ENCODE measurements at places on chromosomes 16 and 17.

GRCh38 chr16:73040136-73040535 is 7.8 kb downstream of the ZFHX3 start:
- no peak for DNase-seq

DNA sequence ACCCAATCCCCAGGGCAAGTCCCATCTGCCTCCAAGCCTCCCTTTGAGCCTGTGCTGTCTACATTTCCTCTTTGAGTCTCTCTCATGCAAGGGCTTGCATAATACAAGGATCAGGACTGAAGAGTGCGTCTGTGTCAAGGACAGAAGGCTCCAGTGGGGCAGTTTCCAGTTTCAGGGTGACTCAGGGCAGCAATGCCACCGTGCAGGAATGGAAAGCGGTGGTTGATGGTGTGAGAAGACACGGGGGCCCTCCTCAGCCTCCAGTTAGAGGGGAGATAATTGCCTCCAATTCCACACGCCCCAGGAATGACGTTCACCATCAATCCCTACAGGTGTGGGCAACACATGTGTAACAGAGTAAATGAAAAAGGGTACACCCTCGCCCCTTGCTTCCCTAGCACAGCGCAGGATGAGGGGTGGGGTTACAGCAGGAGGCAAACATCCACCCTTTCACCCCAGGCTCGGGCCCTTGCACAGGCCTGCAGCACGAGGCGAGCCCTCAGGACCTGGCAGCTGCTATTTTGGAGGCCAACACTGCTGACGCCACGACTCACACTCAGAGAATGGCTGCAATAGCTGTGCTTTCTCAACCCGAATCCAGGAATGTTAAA is 24.8 kb upstream of the SLC25A19 start:
- no peak for DNase-seq

DNA sequence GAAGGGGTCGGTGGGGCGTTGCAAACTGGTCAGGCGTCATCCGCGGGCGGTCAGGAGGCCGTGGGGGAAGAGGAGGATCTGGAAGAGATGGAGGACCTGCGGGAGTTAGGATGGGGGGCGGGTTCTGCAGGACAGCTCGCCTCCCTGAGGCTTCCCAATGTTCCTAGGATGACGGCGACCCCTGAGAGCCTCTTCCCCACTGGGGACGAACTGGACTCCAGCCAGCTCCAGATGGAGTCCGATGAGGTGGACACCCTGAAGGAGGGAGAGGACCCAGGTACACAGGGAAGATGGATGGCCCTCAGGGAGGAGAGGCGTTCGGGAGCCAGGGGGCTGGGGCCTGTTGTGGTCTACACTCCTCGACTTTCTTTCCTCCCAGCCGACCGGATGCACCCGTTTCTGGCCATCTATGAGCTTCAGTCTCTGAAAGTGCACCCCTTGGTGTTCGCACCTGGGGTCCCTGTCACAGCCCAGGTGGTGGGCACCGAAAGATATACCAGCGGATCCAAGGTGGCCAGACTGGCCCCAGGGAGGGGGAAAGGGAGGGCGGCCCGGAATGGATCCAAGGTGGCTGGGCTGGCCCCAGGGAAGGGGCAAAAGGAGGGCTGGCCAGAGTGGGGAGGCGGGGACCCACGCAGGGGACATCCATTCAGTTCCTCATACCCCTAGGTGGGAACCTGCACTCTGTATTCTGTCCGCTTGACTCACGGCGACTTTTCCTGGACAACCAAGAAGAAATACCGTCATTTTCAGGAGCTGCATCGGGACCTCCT is 839 bp downstream of the PLD2 start:
- no peak for DNase-seq

GRCh38 chr17:74117999-74118421 is 85.5 kb upstream of the RPL38 start:
- DNase-seq = no peak

DNA sequence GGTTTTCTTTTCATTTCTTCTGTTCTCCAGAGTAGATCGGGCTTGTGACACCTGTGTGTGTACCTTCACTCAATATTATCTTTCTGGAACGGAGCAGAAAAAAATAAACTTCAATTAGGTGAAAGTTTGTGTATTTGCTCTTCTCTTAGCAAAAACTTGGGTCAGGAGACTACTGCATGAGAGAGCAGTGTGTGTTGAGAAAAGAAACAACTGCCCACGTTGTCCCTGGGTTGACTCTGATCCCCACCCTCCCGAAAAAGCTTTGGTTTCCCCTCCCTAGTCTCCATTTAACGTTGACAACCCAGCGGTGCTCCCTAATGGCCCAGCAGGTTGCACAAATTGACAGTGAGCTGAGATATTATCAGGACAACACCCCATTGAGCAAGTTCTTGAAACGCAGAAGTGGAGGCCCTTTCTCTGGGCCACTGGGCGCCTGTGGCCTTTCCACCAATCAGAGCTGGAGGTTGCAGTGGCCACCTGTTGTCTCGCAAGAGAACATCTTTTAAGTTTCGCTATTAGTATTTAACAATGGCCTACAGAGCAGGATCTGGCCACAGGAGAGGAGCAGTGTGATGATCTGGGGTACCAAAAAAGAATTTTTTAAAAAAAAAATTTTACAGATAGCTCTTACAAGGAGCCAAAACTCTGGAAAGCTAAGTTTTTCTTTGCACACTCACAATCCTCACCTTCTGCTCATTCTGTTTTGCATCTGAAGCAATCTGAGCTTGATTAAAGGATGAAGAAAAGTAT is 1.5 kb upstream of the TOX3 start:
- DNase-seq = no peak

DNA sequence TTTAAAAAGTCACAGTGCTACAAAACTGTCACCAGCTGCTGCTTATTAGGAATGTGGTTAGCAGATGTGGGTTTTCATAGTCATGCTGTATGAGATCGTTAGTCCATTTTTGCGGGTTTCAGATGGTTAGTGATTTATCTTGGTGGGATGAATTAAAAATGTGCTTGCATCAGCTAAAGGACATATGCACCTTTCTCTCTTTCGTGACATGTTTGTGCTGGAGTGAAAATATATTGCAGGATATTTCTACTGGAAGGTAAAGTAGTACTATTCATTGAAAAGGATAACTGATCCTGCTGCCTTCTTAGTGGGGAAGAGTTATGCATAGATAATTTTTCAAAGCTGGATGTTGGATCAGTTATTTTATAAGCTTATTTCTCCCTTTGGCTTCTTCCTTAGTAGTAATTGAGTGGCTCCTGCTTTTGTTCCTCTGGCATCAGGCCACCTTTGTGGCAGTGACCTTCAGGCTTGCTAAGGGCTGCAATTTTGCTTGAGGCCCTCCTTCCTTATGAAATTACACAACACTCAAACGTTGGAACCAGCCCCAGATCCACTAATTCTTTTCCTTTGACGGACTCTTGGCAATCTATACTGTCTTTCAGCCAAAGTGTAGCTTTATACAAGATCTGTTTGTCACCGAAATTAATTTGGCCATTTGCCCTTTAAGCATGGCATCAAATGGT is 7.5 kb upstream of the SNTB2 start:
- DNase-seq = peak; percentile 93

DNA sequence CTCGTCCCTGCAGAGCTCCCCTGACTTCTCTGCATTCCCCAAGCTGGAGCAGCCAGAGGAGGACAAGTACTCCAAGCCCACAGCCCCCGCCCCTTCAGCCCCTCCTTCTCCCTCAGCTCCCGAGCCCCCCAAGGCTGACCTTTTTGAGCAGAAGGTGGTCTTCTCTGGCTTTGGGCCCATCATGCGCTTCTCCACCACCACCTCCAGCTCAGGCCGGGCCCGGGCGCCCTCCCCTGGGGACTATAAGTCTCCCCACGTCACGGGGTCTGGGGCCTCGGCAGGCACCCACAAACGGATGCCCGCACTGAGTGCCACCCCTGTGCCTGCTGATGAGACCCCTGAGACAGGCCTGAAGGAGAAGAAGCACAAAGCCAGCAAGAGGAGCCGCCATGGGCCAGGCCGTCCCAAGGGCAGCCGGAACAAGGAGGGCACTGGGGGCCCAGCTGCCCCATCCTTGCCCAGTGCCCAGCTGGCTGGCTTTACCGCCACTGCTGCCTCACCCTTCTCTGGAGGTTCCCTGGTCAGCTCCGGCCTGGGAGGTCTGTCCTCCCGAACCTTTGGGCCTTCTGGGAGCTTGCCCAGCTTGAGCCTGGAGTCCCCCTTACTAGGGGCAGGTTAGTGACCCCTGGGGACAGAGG is 11.4 kb downstream of the MLLT6 start:
- DNase-seq = no peak

GRCh38 chr16:69477546-69477945 is 53.1 kb downstream of the CYB5B start:
- DNase-seq = peak; percentile 35

- DNase-seq = no peak
Observed at GRCh38 chr16:56941092-56941491, 9.2 kb downstream of the HERPUD1 start.

DNA sequence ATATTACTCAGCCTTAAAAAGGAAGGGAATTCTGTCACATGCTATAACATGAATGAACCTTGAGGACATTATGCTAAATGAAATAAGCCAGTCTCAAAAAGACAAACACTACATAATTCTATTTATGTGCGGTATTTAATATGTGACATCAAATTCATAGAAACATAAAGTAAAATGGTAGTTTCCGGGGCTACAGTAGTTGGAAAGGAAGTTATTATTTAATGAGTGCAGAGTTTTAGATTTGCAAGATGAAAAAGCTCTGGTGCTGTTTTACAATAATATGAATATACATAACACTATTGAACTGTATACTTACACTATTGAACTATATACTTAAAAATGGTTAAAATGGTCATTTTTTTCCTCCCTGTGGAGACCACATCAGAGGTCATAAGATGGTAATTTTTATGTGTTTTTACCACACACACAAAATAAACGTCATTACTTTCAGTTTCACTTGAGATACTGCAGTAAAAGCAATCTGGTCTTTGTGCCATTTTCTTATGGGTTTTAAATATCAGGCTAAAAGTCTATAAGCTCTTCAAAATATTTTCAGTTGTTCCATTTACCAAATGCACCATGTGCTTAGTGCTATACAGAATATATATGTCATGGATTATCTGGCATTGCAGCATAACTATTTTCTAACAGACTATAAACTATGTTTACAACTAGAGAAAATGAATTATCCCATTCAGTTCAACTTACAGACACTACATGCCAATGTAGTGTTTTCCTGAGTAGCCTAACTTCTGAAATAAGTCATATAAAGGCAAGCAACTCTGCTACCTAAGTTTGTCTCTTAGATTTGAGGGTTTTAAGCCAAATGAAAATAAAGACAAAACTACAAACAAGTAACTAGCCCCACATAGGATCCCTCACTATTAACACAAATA is 90.9 kb downstream of the SPAG9 start:
- peak; percentile 37 for DNase-seq

GRCh38 chr17:9900784-9901183 is 4.3 kb downstream of the RCVRN start:
- DNase-seq = peak; percentile 33
